Activated CD8-positive, alpha-beta memory T cell treated with anti-CD3 and anti-CD28 coated beads for 1 hour (primary cell): ENCODE measurements at places on chromosomes 7 and 10.

DNA sequence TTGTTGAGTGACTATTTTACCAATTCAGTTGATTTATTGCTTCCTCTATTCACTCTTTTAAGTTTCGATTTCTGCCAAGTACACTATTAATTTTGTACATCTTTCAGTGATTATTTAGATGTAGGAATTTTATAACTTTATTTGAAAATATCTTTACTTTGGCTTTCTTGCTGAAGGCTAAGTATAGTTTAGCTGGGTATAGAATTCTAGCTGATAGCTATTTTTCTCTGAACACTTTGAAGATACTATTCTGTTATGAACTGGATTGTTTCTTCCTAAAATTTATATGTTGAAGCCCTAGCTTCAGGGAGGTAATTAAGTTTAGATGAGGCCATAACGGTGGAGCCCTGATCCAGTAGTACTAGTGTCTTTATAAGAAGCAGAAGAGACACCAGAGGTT is 141.1 kb downstream of the LRMDA start:
- DNase-seq = no peak

GRCh38 chr7:42115795-42116194 is 121.2 kb downstream of the GLI3 start:
- DNase-seq = no peak

DNA sequence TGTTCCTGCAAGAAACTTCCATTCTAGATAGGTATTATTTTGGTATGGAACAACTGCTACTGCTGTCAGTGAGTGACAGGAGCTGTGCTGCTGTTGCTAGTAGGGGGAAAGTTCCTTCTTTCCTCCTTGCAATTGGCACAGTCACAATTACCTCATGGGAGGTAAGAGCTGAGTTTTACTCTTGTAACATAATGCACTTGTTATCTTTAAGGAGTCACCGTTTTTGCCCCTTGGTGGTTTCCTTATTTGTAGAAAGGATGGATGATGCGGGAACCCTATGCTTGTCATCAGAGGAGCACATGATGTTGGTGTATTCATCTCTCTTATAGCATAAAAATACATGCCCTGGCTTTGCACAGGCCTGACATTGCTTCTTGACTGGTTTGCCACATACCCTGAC is 234.7 kb upstream of the NPY start:
- no peak for DNase-seq

DNA sequence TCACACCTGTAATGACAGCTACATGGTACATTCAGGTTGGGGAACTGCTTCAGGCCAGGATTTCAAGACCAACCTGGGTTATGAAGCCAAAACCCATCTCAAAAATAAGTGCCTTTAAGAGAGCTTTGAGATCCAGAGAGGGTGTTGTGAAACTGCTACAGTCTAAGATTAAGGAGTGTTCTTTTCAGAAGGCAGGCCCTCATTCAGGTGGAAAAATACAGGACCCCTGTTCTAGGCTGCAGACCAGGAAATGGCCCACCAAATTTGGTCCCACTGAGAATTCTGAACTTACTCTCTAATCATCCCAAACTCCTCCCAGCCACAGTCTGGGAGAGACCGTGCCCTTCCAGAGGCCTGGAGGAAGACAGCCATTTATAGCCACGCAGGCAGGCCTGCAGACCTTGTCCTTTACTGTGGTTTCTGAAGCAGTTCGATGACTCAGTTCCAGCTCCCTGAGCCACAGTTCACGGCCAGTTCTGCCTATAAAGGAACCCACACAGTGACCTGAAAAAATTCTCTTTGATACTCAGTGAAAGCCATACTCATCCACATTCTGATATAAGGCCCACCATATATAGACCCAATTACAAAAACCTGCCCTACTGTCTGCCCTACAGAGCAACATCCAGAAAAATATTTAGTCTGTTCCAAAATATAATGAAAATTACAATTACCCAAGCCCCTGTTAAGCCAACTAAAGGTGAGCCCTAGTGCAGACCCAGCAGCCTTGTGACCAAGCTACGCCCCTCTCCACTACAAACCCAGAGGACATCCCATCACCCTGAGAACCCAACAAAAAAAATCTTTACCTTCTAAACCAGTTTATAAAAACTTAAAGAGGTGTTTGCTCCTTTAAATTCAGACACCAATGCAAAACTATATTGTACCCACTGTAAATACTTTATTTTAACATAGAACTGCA is 21.2 kb downstream of the ZNF680 start:
- DNase-seq = no peak

GRCh38 chr10:11439523-11440053 is 171.9 kb downstream of the USP6NL start:
- no peak for DNase-seq

GRCh38 chr7:124887247-124887646 is 42.4 kb downstream of the POT1 start:
- no peak for DNase-seq

GRCh38 chr10:350981-351501 is 215.8 kb downstream of the ZMYND11 start:
- no peak for DNase-seq

DNA sequence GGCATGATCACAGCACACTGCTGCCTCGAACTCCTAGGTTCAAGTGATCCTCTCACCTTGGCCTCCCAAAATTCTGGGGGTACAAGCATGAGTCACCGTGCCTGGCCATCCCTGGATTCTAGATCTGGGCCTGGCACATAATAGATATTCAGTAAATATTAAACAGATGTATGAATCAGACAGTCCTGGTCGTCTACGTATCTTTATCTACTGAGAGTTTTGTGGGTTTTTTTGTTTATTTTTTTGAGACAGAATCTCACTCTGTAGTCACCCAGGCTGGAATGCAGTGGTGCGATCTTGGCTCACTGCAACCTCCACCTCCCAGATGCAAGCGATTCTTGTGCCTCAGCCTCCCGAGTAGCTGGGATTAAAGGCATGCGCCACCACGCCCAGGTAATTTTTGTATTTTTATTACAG is 24.3 kb upstream of the ITGB1 start:
- DNase-seq = no peak

DNA sequence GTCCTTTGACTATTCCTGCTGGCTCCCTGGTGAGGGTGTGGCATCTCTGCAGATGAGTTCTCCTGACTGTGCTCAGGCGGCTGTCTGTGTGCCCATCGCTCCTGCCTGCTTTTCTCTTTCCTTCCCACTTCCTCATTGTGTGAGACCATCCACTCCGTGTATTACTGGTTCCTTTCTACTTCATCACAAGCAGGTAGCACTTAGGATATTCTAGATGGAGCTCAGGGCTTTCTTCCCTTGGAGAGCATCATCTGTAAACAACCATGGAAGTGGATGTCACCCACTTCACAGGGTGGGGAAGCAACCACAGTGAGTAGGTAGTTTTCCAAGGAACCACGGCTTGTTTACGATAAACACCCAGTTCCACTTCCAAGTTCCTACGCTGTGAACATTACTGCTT is 15.7 kb downstream of the DNAJB6 start:
- no peak for DNase-seq

- DNase-seq = no peak
Measured at GRCh38 chr10:122185643-122186042, 85.5 kb upstream of the BTBD16 start.

- no peak for DNase-seq
Measured at GRCh38 chr10:92995509-92995908, 65.1 kb upstream of the CYP26C1 start.

GRCh38 chr10:76394707-76395042 is 963.3 kb downstream of the LRMDA start:
- no peak for DNase-seq

- DNase-seq = no peak
Measured at GRCh38 chr10:112492736-112493135, 45.7 kb downstream of the VTI1A start.

DNA sequence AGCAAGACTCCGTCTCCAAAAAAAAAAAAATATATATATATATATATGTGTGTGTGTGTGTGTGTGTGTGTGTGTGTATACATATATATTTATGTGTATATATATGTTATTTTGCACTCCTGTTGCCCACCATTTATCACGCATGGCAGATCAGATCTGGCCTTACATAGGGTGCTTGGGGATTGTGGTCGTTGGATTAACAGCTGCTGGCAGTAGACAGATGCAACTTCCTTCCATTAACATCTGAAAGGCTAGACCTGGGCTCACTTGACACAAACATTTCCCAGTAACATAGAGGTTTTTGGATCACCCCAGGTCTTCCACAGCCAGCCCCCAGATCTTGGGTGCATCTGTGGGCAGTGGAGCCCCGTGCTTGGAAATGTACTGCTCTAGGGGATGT is 40.8 kb upstream of the DLD start:
- no peak for DNase-seq

- no peak for DNase-seq
Measured at GRCh38 chr7:151436446-151437158, 3.3 kb downstream of the CRYGN start.

- no peak for DNase-seq
Measured at GRCh38 chr10:8173866-8174243, 119.4 kb downstream of the GATA3 start.

- DNase-seq = no peak
Measured at GRCh38 chr10:114967071-114967470, 29.1 kb downstream of the TRUB1 start.

DNA sequence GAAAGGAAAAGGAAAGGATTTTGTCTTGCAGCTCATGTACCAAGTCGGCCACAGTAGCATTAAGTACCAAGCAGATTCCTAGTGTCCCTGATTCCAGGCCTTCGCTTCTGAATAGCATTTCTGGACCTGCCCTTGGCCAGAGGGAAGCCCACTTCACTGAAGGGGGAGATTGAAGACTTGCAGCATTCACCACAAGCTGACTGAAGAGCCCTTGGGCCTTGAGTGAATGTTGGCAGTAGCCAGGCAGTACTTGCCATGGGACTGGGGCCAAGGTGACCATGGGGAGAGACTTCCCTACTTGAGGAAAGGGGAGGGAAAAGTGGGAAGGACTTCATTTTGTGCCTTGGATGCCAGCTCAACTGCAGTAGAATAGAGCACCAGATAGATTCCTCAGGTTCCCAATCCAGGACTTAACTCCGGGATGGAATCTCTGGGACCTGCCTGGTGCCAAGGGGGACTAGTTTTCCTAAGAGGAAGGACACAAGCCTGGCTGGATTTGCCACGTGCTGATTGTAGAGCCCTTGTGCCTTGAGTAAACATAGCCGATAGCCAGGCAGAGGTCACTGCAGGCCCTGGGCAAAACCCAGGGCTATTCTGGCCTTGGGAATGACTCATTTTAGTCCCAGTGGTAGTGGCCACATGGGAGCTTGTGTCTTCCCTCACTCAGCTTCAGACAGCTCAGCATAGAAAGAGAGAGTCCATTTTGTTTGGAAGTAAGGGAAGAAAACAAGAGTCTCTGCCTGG is 141.7 kb upstream of the KCND2 start:
- no peak for DNase-seq

DNA sequence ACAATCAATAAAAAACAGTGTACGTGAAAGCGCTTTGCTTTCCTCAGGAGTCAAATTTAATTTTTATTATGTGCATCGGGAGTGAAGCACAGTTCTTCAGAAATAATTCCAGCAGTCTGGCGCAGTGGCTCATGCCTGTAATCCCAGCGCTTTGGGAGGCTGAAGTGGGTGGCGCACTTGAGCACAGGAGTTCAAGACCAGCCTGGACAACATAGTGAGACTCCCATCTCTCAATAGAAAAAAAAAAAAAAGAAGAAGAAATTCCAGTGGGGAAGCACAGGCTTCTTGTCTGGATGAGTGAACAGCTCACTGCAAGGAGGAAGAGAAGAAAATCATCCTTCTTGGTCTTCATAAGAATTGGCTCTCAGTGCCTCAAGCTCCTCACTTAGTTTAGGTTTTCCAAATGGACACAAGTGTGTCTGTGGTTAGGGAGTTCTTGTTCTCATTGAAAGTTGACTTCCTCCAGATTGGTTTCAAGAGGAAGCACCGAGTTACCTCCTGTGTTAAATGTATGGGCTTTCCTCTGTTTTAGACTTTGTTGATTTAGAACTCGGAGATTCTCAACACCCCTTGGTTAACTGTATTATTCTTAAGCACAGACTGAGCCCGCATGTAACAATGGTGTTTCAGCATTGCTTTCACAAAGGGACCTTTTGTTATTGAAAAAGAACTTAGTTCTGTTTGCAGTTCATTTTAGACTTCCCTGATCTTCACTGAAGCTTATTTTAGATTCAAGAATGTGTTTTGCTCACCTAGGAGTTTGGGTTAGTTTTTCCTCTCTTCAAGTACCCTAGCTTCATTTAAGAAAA is 28.0 kb downstream of the LMTK2 start:
- no peak for DNase-seq

DNA sequence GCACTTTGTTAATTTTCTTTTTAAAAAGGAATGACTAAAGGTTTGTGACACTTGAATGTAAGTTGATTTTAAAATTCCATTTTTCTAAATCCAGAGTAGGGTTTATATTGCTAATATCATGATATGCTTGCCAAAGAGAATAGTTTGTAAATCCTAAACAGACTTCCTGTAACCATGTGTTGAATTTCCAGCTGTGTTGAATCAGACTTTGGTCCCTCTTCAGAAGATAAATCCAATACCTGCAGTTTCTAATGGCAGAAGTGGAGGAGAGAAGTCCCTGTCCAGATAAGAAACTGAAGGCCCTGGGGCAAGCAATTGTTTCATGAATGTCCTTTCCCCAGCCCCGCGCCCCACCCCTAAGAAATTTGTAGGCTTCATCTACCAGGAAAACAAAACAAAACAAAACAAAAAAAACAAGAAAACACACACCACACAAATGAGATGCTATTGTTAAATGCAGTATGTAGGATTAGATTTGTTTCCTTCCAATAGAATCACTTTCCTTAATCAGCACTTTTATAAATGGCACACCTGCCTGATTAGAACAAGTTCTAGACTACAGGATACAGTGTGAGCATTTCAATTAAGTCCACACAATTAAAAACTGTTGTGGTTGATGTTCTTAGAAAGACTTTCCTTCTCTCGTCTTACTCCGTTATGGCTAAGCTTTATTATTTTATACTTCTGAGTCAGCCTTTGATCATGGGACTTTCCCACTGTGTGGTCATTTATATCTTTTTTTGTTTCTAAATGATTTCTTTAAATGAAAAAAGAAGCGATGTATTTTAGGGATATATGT is 122.8 kb downstream of the KAT6B start:
- DNase-seq = no peak

GRCh38 chr10:130218181-130218641 is 82.0 kb downstream of the GLRX3 start:
- DNase-seq = no peak

GRCh38 chr10:68955832-68956532 is at the start of gene DDX21:
Gene DDX21 (plus strand): TSS chr10:68956170. CDS start chr10:68956226, 56 bp downstream.
- DNase-seq = peak; percentile 70

DNA sequence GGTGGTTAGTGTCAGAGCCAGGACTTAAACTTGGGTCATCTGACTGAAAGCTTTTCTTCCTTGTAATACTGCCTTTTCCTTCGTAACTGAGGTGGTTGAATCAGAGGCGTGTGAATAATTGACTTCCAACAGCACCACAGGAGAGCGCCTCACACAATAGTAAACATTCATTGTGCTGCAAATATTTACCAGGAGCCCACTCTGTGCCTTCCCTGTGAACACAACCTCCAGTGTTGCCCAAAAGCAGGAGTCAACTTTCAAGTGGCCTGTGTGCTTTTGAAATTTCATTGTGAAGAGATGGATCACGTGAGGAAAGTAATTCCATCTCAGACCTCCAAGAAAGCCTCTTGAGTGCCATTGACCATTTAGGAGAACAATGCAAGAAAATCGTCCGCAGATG is 60.2 kb downstream of the ADRA2A start:
- no peak for DNase-seq
